HCEC 1CT (cell line): ENCODE measurements at places on chromosomes 11 and 22.

DNA sequence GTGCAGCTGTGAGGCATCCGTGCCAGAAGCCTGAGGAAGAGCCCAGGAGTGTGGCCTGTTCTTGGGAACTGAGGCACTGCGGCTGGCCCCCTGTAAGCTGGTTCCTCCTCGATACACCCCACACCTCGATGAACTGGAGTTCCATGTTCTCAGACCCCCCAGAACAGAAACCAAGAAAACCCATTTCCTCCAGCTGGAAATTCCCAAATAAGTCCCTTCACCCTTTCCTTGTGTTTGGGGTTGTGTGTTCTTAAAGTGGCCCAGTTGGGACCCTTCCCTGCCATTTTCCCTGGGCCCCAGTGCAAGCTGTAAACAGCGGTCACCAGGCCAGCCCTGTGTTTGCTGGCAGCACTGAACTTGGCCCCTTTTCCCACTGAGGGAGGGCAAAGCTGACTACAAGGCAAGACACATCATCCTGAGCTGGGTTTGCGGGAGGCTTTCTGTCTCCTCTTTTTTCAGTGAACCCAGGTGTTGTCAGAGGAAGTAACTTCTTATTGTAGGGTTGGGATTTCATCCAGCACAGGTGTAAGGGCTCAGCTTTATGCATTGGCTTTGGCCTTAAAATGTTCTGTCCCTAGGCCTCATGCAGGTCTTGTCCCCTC, 60.1 kb upstream of the MPEG1 start:
- DNase-seq, result no peak

- DNase-seq, result peak; percentile 46
Measured at GRCh38 chr11:46529095-46529905, 64.5 kb downstream of the AMBRA1 start.

GRCh38 chr22:37402184-37402506, 25.1 kb downstream of the ELFN2 start:
- no peak for DNase-seq

GRCh38 chr11:90284171-90284570, 61.3 kb upstream of the CHORDC1 start:
- DNase-seq, result no peak

DNA sequence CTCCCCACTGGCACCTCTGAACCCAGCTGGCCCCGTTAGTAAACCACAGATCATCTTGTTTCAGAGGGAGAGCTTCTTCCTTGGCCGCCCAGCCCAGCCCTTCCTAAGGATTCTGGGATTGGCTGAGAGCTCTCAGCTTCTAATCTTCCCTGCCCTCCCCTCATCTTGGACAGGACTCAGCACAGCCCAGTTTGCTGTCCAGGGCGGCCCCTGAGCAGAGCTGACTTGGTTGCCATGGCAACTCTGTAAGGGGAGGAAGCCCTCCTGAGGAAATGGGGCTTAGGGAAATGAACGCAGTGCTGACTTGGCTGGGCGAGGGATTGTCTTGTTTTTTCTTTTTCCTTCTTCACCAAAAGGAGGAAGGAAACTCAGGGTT, 4.6 kb downstream of the APOL4 start:
- DNase-seq, result no peak

DNA sequence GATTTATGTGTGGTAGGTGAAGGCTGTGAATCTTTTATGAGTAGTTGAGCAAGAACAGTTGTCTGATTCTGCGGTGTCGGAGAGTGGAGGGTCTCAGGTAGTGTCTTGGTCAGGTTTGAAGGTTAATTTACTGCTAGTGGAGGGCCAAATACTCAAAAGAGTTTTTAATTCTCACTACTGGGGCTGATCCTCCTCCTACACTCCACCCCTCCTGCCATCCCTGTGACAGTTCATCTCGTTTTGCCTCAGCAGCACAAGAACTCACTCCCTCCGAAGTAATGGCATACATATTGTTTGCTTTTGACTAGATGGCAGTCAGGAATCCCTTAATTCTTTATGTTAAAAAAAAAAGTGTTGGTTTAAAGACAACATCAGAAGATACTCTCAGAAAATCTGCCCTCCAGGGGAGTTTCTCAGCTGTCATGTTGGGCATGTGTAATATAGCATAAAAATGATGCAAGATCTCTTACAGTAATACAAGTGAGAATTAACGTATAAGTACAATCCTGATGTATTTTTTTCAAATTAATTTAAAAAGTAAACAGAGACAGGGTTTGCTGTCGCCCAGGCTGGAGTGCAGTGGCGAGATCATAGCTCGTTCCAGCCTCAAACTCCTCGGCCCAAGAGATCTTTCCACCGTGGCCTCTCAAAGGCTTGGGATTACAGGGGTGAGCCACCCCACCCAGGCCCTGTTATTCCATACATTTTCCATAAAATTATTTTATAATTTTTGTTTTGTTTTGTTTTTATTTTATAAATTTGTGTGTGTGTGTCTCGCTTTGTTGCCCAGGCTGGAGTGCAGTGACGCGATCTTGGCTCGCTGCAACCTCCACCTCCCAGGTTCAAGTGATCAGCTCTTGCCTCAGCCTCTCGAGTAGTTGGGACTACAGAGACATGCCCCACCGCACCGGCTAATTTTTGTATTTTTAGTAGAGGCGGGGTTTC, 1.3 kb downstream of the FAR1 start:
- DNase-seq, result no peak

DNA sequence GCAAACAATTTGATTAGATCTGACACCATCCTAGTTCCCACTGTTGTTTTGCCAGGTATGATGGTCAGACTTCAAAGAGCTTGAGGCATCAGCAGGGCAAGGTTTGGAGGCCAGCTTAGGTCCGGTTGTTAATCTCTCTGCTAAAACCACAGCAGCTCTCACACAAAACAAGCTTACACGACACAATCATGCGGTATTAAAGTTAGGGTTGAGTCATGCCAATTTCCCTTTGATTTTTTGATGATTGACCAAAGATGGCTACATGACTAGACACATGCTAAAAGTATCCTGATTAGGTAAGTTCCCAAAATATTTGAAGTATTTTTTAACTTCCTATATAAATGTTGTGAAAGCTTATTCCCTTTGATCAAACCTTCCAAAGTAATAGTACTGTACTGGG, 145.9 kb downstream of the ELP4 start:
- DNase-seq, result peak; percentile 92

GRCh38 chr11:116207019-116207418, 565.8 kb downstream of the BUD13 start:
- DNase-seq, result no peak

GRCh38 chr22:35838855-35839576, 121.3 kb downstream of the APOL5 start:
- peak; percentile 80 for DNase-seq

DNA sequence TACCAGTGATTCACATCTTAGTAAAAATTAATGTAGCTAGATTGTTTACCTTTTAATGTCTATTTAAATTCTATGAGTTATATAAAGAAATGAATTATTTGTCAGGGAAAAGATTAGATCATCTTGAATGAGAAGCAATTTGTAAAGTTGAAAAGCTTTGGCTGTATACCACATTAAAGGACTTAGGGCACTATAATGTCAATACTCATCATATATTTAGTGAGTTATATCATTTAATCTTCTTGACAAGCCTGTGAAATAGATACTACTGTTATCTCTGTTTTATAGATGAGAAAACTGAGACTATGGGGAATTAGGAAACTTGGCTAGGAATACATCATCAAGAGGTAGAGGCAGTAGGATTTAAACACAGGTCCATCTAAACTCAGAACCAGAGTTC, 160.1 kb downstream of the GUCY1A2 start:
- DNase-seq, result no peak

DNA sequence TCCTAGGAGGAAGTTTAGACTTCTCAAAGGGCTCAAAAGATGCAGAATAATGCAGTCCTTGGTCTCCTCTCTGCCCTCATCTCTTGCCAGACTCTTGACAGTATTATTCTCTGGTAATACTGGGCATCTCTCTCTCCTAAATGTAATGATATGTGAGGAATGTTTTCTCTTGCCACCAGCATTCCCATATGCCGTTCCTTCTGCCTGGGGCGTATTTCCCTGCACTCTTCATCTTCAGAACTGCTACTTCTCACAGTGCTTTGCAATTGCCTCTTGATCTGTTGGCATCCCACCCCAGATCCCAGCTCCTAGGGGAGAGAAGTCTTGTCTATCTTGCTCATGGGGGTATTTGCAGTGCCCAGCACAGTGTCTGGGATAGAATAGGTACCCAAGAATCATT, 107.4 kb downstream of the RASSF10 start:
- DNase-seq, result no peak

DNA sequence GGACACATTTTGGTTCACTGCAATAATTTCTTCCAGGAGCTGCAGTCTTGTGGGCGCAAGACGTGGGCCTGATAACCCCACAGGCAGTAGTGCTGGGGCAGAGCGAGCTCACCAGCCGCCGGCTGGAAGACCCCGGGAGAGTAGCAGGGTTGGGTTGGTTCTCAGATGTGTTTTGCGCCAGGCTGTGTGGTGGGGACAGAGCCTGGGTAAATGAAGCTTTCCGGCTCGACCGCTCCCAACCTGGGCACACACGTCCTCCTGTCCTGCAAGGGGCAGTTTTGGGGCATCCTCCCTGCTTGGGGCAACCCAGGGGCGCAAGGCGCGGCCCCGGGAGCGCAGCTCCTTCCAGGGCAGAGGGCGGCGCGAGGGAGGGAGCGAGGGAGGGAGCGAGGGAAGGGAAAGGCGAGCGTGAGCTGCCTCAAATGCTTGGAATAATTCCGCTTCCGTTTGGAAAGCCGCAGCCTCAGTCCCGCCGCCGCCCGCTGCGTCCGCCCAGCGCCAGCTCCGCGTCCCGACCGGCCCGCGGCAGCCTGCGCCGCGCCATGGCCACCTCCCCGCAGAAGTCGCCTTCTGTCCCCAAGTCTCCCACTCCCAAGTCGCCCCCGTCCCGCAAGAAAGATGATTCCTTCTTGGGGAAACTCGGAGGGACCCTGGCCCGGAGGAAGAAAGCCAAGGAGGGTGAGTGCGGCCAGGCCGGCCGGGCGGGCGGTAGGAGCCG, at the start of gene PARVA:
PARVA (plus strand) TSS at position 466 of the 718 bp plus-strand sequence; CDS start at position 543, 77 bp downstream.
- peak; percentile 82 for DNase-seq

- DNase-seq, result no peak
Measured at GRCh38 chr11:16969010-16969999, 44.9 kb downstream of the PLEKHA7 start.

- no peak for DNase-seq
Measured at GRCh38 chr22:50485221-50486131, 1.2 kb upstream of the MIOX start.

DNA sequence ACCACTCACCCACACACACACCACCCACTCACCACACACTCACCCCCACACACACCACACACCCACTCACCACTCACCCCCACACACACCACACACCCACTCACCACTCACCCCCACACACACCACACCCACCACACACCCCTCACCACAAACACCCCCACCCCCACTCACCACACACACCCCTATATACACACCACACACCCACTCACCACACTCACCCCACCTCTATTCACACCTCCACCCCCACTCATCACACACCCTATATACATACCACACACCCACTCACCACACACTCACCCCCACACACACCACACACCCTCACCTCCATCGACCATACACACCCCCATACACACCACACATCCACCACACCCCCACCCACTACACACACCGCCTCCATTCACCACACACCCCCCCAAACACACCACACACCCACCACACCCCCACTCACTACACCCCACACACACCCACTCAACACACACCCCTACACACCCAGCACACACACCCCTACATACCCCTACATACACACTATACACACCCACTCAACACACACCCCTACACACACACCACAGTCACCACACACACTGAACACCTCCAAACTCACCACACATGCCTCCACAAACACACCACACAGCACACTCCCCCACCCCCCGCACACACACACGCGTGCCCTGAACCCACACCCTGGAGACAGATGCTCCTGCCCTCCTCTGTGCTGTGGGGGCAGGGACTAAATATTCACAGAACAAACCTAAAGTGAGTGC, 19.0 kb upstream of the TTLL12 start:
- DNase-seq, result no peak

GRCh38 chr11:61967924-61968757, 707 bp upstream of the FTH1 start:
- peak; percentile 15 for DNase-seq

- DNase-seq, result peak; percentile 72
Measured at GRCh38 chr11:61270354-61271076, 24.6 kb downstream of the VWCE start.

- no peak for DNase-seq
Measured at GRCh38 chr11:40170078-40170477, 1289.4 kb downstream of the LRRC4C start.

DNA sequence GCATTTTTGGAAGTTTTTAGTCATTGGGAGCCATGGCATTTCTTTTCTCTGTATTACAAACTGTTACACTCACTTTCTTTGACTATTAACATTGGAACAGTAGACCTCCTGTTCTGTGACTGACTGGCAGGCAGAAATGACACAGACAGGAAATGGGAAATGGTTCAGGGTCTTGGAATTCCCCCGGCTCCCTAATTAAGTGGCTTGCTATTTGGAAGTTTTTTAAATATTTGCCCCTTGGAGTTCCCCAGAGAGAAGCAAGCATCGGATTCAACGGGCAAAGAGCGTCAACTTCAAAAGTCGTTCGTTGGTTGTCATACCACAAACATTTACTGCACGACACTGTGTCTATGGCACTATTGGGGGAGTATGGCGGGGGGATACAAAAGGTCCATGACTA, 1.1 kb upstream of the BIRC2 start:
- peak; percentile 78 for DNase-seq

DNA sequence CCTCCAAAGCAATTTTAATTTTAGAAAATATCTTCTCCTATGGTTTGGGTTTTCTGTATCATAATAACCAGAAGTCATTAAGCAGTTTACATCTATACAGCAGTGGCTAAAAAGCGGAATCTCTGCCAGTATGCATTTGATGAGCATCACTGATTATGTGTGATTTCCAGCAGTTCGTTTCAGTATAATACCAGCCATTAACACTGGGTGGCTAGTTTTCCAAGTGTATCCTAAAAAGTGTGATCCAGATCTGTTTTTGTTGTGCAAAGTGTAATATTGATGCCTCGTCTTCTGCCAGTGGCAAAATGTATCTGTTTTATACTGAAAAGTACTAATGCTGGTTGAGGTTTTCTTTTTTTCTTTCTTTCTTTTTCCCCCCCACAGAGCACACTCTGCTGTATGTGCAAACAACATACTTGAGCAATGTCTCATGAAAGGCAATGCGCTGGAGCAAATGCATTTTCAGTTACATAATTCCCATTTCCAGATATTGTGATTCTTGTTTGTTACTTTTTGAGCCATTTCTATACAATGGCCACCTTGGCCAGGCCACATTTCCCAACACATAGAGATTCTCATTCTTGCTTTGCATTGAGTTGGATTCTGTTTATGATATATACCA, 64.2 kb downstream of the SLC36A4 start:
- peak; percentile 61 for DNase-seq

DNA sequence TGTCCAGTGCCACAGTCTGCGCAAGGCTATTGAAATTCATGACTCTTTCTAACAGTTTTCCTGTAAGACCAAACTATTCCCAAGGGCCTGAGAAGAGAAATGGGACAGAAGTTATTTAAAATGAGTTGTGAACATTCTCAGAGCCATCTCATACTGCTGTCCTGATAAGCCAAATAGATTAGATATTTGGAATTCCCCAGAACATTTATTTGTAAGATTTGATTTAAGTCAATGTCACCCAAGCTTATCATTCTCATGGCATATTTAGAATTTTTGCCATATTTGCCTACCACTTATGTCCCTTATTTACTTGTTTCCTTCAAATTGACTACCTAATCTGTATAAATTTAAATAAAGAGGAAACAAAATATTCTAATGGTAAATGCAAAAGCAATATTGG, 82.4 kb downstream of the NAV2 start:
- DNase-seq, result no peak
